ENCODE measurements at places on chromosomes 12 and 14.

- no peak for DNase-seq
These were observed 248.5 kb downstream of the RERGL start for GRCh38 chr12:17841496-17841895.

GRCh38 chr14:56886471-56887062 is 76.3 kb upstream of the OTX2 start:
- no peak for DNase-seq

DNA sequence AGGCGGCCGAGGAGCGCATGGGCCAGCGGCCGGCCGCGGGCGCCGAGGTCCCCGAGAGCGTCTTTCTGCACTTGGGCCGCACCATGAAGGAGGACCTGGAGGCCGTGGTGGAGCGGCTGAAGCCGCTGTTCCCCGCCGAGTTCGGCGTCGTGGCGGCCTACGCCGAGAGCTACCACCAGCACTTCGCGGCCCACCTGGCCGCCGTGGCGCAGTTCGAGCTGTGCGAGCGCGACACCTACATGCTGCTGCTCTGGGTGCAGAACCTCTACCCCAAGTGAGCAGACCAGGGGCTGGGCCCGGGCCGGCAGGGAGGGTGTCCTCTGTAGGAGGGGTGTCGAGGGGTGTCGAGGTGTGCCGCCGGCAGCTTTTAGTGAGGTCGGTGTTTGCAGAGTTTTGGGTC is 4.1 kb downstream of the TNFAIP2 start:
- no peak for DNase-seq

DNA sequence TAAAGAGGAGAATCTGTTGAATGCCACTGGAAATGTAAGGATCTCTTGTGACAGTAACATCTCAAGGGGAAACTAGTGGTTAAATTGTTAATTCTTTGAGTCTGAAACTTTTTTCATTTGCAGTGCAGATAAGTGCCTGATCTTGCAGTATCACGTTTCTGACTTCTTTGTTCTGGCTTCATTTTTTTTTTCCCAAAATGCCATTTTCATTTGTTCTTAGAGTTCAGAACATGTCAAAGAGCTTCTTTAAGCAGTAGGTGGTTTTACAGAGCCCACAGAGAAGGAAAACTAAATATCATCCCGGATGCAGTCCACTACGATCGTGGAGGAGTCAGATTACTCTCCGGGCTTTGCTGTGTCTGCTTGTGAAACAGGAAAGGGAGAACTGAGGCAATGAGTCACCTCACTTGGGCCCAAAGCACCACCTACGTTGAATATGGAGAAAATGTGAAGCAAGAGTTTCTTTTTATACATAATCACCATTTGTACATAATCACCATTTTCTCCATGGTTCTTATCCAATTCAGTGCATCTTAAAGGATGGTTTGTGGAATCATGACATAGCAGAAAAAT is 43.9 kb downstream of the HMGA2 start:
- peak; percentile 79 for DNase-seq

DNA sequence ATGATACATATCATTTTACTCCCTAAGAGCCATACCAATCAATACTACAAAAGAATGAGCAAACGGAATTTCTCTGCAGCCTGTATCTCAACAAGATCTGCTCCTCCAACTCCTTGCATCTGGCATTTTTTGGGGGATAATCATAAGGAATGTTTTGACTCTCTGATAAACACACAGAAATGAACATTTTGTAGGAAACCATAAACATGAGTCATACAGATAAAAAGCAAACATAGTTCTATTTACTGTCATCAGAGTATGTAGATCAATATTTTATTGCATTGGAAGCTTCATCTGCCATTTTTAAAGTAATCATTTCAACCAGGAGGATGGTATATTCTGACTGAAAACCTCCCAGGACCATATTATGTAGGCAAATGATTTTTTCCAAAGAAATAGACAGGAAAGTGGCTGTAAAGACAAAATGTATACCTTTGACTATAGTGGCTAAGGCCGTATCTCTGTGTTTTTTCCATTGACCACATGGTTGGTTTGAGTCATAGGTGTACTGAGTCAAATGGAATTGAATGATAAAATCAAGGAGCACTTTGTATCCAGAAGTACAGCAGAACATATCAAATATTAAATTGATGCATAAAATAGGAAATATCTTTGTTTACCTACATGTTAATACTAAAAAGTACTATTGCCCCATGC is 32.4 kb upstream of the CD69 start:
- DNase-seq = peak; percentile 63

DNA sequence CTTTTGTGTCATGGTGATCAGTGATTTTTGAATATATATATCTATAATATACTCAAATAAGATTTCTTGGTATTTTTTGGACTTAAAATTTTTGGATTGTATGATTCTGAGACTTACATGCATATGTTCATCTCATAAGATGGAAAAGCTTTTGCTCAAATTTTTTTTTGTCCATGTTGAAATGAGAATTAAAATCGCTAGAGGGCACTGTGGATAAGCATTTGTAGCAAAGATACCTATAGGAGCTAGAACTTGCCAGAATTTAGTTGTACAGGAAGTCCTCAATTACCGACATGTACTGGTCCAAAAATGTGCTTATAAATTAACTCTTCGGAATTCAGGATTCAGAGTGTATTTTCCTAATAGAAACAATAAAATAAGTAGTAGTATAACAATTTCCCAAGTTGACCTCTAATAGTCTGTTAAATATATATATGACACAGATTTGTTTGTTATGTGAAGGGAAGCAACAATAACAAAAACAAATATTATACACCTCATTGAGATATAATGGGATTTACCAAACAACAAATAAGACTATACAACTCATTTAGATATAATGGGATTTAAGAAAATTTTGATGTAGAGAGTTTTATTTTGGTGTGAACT is 179.6 kb downstream of the TMEM117 start:
- DNase-seq = peak; percentile 40

- no peak for DNase-seq
These were observed 11.0 kb upstream of the MGP start for GRCh38 chr12:14896521-14897169.

DNA sequence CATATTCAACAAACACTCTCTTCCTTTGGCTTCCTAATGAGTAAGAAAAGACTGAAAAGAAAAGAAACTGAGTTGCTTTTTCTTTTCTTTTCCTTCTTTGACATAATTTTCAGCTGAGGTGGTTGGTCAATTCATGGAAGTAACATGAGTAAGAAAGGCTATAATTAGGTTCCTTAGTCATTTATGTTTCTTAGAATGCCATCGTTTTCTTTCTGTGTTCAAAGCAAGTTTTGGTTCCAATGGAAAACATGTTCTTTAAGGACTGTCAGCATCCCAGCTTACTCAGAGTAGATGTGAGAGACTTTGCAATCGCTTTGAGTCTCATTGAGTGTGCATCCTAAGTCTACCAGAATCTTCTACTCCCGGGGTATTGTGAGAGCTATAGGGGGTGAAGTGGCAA is 882.4 kb downstream of the DIO2 start:
- DNase-seq = peak; percentile 22

GRCh38 chr12:108777156-108777555 is 45.8 kb upstream of the CORO1C start:
- no peak for DNase-seq

- DNase-seq = no peak
These were observed 198.4 kb upstream of the FOXN3 start for GRCh38 chr14:89615421-89615820.

- no peak for DNase-seq
These were observed 7.1 kb downstream of the EIF2S3B start for GRCh38 chr12:10512798-10513197.

Data from EL (cell line).